Posterior cingulate gyrus (tissue), 11 donors: ENCODE measurements at places on chromosomes 4 and X.

DNA sequence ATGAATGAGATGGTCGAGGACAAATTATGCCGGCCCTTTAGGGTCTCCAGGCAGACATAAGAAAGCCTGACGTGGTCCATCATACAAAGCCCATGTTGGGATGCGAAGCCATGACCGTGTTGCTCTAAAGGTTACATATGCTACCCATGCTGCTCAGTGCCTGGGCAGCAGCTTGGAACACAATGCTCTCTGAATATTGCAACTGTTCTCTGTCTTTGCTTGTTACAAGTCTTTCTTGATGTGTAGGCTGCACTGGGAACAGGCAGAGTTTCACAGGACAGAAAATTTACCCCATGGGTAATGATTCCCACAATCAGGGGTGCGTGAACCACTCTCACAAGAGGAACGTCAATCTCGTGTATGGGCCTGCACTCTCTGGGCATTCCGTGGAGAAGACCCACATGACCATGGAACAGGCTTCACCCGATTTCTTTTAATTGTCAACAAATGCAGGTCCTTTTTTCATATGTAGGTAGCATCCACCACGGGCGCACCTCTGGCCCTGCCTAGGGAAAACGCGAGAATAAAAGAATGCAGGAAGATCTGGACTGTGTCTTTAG is 66.3 kb downstream of the NBDY start:
- DNase-seq, result no peak

DNA sequence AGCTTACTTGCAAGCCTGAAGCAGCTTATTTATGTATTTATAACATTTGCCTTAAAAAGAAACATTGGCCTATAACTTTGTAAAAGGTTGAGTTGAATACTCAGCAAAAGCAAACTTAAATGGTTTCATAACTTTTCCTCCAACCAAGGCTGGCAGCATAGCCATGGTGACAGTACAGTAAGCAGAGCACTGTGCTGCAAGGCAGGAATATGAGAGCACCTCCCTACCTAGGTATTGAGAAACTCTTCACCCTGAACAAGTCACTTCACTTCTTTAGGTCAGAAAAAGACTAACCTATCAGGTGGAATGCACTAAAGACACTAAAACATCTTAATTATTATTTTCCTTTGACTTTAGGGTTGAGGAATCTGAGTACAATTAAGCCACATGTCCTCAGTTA is 63.9 kb upstream of the GYPA start:
- no peak for DNase-seq

- DNase-seq, result no peak
These were observed 86.3 kb downstream of the HS3ST1 start for GRCh38 chr4:11342401-11342800.

DNA sequence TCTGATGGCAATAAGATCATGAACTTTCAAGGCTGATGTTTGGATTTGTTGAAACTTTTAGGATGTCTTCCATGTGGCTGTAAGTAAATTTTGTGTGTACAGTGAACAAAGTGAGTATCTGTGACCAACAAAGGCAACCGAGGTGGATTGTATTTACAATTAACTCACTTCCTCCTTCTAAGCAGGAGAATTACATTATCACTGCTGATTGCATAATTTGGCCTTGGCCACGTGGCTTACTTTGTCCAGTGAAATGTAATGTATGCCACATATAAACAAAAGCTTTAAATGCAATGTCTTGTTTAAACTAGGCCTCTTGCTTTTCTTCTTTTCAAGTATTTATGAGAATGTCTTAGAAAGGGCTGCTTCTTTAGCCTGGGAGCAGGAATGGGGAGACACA is 66.3 kb upstream of the MAD2L1 start:
- no peak for DNase-seq

- no peak for DNase-seq
These were observed 37.4 kb downstream of the PAK3 start for GRCh38 chrX:111133389-111133788.

GRCh38 chr4:187212446-187213080 is 488.9 kb upstream of the FAT1 start:
- DNase-seq, result no peak

GRCh38 chr4:67897686-67898085 is 13.9 kb upstream of the TMPRSS11D start:
- no peak for DNase-seq

DNA sequence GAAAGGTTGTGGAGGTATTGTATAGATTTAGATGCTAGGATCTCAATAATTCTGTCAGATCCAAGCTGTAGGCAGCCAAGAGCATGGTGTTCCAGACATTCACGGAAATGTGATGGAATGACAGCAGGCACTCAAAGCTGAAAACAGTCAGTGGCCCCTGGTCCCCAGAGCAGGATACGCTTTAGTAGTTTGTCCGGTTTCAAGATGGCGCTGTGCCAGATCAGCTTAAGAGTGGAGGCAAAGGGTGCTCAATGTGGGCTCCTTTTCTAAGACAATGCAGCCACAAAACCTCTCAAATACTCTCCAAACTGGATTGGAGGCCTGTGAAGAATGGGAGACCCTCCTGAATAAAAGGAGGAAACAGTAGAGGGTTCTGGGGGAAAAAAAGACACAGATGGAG is 291.2 kb upstream of the HS3ST1 start:
- DNase-seq, result no peak

GRCh38 chrX:38774249-38774648 is 27.0 kb upstream of the MID1IP1 start:
- no peak for DNase-seq

- DNase-seq, result no peak
These were observed 98.4 kb downstream of the AREG start for GRCh38 chr4:74543231-74543781.

GRCh38 chr4:120801137-120801758 is 121.3 kb downstream of the PRDM5 start:
- peak; percentile 8 for DNase-seq

- no peak for DNase-seq
These were observed 454.0 kb upstream of the KLHL4 start for GRCh38 chrX:87063642-87064041.

- DNase-seq, result no peak
These were observed 3.8 kb downstream of the KDM6A start for GRCh38 chrX:44876767-44877166.

GRCh38 chr4:70838204-70838603 is 1.5 kb downstream of the GRSF1 start:
- no peak for DNase-seq

DNA sequence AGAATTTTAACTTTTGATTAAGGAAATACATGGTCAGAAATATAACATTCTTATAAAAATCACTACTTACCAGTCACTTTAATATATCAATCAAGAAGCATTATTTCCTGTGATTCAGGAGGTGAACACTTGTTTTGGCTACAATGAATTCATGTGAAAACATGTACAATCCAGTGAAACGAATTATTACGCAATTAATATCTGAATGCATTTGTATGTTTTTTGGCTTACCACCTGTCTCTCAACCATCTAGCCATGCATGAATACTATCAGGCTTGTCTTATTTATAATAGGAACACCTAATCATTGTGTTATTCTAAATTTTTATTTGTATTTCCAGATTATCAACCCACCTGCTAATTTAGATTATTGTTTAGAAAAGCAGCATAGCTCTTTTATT is 44.6 kb upstream of the VCX start:
- DNase-seq, result no peak

DNA sequence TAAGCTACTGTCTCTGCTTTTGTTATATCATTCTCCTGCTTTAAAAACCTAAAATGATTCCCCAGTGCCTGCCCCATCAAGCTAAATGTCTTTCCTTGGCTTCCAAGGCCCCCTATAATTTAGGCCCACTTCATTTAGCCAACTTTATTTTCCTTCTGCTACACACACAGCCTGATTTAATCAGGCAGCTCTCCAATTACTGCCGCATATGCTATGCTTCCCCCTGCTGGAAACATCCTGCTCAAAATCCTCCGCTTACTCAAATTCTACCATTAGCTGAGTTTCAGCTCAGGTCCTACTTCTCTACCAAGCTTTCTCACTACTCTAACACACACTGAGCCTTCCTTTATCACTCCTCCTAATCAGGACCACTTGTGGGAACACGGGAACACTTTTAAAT is 17.0 kb downstream of the LAMP2 start:
- DNase-seq, result no peak

DNA sequence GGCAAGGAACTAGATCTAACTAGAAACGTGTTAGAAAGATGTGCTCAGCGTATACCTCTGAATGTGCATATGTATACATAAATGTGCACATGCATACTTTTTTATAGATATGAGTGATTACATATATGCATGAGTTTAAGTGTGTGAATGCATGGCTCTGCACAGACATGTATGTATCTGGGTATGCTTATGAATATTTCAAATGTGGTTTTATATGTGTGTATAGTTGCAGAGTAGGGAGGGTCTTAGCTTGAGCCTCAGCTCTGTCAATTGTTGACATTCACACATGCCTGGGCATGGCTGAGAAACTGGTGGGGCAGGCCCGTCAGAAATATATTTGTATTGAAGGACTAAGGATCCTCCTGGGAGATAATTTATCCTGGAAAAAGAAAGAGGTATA is 31.1 kb downstream of the RAP2C start:
- DNase-seq, result no peak

DNA sequence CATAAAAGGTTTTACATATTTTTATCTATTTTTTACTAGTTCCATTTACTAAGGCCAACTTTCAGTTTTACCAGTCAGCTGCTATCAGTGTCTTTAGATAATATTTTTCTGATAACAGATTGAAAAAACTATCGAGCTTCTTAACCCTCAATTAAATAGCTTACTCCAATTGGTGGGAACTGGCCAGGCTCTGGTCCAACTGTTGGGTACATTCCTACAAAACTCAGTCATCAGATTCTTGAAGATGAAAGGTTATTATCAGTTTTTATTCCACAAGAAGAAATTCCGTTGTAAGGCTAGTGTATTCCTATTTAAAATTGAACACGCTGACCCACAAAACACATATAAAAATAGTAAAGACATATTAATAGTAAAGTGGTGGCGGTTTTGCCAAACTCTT is 346.2 kb downstream of the MAPK10 start:
- DNase-seq, result no peak

DNA sequence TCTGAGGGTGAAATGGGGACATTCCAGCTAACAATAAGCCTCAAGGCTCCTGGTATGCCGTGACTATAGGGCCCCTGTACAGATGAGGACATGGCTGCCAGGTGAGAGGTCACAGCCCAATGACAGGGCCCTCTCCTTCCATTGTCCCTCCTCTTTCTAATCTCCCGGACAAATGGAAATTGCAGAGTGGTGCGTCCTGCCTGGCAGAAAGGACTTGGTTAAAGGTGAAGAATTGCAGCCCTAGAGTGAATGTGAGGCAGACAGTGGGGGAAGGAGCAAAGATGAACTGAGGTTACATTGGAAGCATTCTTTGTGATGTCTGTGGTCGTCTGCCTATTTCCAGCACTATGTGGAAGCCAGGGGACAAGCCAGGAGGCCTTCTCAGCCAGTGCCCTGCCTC is 6.7 kb upstream of the UCP1 start:
- DNase-seq, result no peak

DNA sequence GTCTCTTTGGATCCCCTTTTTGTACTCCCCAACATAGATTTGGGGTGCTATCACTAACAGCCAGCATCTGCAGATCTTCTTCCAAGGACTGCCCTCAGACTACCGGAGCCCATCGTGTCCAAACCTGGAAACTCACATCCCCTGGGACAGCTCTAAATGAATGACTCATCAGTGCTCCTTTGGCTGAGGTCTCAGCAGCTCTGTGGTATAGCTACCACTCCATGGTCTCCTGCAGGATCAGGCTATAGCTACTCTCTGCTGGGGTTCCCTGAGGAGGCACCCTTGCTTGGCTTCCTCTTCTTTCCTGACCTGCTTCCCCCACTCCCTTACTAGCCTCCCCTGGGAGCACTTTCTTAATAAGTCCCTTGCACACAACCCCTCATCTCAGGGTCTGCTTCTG is 97.5 kb upstream of the PRPS2 start:
- no peak for DNase-seq
